ENCODE measurements at places on chromosomes 16 and 17. TPM values are rescaled to one million over a fixed set of nuclear protein-coding genes. Genes with fewer than 3 reads are reported as not detected.

The USP6 gene
- polyA plus RNA-seq, result 0.01 TPM

The TBC1D3K gene
- polyA plus RNA-seq, result not detected

DNA sequence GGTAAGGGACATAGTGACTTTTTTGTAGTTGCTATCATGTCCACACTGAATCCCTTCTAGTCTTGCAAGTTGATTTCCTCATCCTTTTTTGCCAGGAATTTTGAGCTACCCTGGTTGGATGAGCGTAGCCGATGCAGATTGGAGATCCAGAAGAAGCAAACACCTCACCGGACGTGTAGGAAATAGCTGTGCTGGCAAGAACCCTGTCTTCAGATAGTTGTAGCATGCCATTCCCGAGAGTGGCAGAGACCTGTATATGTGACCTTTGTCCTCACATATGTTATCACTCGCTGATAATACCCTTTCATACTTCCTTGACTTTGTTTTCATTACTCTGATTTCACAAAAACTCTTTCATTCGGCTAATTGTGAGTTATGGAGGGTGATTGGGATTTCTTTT is 6.2 kb upstream of the CASC3 start:
- no peak for DNase-seq

GRCh38 chr17:40499551-40500189 is 1.8 kb downstream of the TNS4 start:
- peak; percentile 66 for DNase-seq

DNA sequence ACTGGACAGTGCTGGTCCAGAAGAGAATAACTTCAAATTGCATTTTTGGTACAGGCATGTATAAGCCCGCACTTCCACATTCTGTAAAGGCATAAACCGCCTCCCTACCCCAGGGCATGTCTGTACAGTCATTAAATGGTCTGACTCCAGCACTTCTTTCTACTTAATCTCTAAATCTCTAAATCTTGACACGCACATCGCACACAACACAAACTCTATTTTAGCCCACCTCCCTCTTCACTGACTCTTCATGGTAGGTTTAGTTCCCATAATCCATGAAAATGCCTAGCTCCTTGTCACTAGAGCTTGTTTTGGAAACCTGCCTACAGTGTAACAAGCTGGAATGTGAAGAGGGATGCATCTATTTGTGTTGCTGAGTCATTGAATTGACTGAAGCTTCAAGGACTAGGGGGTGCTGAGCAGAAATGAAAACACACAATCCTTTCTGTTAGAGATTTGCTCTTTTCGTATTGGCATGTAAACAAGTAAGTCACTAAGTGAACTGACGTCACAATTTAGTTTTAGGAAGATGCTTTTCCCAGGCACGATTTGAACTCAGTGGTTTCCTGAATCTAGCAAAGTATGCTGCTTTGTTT is 1.6 kb upstream of the DUSP14 start:
- peak; percentile 98 for DNase-seq

The HSPB9 gene
- not detected for polyA plus RNA-seq

GRCh38 chr17:7922845-7923628 is 6.6 kb downstream of the KCNAB3 start:
- DNase-seq, result peak; percentile 81

The HSD17B1 gene
- 0.40 TPM for polyA plus RNA-seq

All from fibroblast of lung (primary cell).